ENCODE measurements at places on chromosomes 3 and 15.

DNA sequence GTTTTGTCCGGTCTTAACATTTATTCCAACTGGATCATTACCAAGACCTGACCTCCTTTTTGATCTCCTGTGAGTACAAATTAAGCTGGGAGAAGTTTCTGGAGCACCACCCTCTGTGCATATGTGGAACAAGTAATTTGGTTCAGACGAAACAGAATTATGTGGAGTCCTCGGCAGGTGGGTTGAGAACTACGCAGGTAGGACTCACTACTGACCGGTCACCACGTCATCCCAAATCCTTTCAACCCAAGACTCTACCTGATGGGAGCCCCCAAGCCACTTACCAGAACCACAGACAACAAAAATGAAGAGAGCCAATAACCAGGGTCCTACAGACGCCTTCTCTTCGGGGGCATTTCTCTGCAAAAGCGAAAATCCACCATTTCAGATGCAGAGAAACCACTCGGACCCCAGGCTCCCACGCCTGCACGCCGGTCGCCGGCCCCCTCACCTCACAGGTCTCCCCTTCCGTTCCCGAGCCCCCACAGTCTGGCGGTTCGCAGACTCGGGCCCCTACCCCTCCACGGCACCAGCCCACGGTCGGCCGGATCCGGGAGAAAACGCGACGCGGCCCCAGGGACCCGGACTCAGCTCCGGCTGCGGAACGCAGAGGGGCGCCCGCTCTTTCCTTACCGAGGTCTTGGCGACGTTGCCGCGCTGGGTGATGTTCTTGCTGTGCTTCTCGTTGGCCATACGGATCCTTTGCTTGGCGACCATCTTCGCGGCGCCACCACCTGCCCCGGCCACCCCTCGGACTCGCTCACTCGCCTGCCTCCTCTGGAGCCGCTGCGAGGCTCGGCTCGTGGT, 674 bp downstream of the SERP1 start:
- DNase-seq = peak; percentile 18

DNA sequence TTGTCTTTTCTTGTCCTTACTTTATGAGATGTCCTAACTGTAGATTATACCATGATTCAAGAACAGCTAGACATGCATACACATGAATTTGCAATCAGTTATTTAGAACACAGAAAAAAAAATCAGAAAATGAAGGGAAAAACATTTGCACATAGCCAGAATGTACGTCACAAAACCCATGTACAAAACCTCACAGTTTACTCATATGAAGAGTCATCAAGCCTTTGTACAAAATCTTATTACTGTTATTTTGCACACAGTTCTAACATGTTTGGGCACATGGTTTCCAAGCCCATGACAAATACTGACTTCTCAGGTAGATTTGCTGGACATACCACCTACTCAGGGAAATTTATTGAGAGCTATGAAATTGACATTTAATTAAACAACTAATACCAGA, 48.2 kb downstream of the MAP3K13 start:
- DNase-seq = no peak

DNA sequence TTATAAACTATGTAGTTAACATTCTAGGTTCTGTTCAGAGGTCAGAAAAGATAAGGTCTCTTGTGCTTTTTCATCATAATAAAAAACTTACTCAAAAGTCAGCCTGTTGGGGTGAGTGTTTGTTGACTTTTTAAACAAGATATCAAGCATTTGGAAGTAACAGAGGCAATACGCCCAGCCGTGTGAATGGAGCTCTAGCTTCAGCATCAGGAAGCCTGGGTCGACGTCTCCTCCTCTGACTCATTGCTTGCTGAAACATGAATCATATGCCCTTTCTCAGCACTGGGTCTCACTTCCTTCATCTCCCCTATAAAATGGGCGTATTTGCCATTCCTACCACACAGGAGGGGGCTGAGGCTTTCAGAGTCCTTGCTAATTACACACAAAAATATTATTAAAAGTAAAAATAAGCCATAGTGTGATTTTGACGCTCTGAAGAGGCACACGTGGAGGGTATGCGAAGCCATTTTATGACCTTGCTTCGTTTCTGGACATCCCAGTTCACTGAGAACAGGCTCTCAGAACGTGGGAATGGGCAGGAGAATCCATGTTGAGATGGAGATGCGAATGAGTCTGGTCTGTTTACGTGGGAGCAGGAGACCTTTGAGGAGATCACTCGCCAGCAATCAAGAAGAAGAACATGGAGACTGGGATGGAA, 220.8 kb upstream of the TPRG1 start:
- DNase-seq = peak; percentile 75

DNA sequence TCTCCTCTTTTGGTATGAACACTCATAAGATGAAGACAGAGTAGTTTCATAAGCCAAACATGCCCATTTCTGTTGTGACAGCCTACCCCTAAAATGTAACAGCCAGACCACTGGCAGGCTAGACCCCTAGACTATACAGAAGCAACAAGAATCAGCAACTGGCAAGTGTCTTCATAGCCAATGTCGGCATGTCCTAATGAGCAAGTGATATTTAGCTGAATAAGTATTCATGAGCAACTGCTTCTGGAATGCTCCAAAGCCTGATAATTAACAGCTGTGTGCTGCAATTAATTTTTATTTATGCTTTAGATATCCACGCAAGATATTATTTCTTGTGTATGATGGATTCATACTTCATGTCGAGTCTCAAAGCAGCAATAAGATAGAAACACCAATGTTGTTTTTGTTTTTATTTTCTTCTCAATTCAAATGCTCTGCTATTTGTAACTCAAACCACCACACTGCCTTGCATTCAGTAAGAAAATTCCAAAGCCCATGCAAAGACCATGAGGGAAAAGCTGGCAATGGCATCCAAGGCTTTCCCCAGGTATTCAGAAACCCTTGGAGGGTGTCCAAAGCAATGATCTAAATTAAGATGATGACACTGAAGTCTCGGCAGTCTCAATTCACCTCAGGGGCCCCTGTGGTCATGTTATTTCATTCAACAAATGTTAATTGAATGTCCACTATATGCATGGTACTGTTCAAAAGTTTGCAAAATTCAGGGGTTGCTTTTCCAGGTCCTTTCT, 167.7 kb upstream of the NECTIN3 start:
- no peak for DNase-seq

GRCh38 chr3:169112153-169112892, 551.2 kb downstream of the MECOM start:
- DNase-seq = no peak

- no peak for DNase-seq
Measured at GRCh38 chr3:111595232-111595631, at the start of gene ZBED2. Gene ZBED2 (minus strand): TSS chr3:111595346. CDS start chr3:111594201, 1,145 bp downstream.

DNA sequence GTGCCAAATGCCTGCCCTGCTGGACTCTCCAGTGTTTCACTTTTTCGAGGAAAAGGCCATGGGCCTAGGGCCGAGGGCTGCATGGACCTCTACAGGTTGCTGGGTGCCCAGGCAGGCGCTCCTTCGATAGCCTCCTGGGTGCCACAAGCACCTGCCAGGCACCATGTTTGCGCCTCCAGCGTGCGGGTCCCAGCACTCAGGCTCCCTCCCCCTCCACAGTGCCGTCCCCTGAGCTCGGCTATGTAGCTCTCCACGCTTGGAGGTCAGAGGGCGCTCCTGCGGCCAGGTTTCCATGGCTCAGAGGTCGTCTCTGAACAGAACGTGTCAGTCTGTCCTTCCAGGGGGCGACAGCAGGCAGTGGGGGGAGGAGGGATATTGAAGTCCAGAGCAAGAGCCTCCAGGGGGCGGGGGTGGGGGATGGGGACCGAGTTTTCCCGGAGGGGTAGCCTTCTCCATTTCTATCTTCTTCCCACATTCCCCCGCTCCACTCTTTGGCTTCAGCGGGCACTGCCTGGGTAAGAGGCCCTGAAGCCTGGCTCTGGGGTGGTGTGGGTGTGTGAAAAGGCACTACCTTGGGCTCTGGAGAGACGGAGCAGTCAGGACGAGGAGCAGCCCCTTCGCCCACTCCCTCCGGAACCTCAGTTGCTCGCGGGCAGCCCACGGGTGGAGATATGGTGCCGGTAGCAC, 3.6 kb downstream of the ONECUT1 start:
- DNase-seq = no peak

DNA sequence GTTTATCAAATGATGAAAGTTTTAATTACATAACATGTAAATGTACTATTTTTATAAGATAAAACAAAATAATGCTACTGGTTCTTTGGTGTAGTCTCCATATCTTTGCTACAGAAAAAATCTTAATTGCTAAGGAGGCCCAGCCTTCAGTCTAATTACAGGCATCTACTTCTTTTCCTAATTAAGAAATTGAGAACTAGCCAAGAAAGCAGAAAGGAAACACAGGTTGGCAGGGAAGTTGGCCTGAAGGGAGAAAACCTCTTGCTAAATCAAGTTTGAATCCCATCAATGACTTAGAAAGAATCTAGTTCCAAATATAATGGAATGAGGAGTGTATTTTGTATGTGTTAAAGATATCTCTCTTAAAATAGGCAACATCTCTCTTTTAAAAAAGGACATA, 212.4 kb upstream of the ARL6 start:
- DNase-seq = no peak

GRCh38 chr3:171878461-171879225, 35.5 kb downstream of the TMEM212 start:
- no peak for DNase-seq

GRCh38 chr3:149586871-149587270, 71.0 kb downstream of the WWTR1 start:
- peak; percentile 87 for DNase-seq

DNA sequence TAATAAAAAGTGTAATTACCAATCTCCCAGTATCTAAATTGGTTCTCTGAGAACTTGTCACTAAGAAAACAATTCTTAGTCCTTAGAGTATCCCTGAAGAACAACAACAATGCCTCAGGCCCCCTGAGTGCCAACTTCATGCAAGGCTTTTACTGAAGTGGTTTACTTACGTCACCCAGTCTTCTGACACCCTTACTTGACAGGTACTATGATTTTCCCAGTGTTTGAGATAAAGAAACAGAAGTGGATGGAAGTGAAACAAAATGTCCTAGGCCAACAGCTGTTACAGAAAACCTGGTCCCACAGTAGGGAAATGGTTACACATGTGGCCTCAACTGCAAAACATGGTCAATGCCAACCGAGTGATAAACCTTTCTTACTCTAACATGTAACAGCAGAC, 331.1 kb downstream of the FOXP1 start:
- DNase-seq = no peak

DNA sequence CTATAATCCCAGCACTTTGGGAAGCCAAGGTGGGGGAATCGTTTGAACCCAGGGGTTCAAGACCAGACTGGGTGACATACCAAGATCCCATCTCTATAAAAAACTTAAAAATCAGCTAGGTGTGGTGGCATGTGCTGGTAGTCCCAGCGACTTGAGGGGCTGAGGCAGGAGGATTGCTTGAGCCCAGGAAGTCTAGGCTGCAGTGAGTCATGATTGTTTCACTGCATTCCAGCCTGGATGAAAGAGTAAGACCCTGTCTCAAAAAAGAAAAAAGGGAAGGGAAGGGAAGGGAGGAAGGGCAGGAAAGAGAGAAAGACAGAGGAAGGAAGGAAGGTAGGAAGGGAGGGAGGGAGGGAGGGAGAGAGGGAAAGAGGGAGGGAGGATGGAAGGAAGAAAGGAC, 133.7 kb upstream of the LRRN1 start:
- DNase-seq = no peak

GRCh38 chr3:187639927-187640568, 30.1 kb downstream of the SST start:
- no peak for DNase-seq

DNA sequence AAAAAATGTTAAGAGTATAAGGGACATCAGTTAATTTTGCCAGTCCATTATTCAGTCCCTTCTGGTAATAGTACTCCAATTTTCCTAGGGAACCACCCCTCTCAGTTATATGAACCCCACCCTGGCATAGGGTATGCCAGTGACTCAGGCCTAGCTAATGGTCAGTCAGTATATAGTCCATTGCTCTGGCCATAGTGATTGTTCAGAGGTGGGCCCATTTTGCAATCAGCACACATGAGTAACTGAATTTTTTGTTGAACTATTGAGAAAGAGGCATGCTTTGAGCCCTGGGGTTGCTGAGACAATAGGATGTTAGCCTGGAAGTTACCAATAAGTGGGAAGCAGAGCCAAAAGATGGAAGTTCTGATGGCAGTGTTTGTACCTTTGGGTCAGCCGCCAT, 4.1 kb downstream of the LRCH3 start:
- DNase-seq = no peak

GRCh38 chr15:27422997-27423396, 452.0 kb downstream of the GABRG3 start:
- peak; percentile 26 for DNase-seq

- DNase-seq = no peak
Measured at GRCh38 chr3:5112043-5112442, 10.0 kb upstream of the ARL8B start.

GRCh38 chr15:57819646-57820045, 113.1 kb downstream of the POLR2M start:
- DNase-seq = no peak

- DNase-seq = no peak
Measured at GRCh38 chr3:180870008-180870699, 42.3 kb upstream of the FXR1 start.

DNA sequence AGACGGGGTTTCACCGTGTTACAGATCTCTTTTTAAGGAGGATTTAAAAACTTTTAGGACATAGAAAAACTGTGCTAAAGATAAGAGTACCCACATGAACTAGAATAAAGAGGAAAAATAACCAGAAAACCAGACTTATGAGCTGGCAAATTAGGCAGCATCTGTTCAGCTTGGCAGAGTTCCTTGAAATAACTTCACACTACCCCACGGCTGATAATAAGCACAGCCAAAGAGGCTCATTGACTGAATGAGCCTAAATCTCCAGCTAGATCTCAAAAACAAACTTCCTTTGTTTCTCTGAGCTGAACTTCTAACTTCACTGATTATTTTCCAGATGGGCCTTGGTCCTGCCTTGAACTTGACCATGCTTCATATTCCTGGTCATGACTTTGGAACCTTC, 26.7 kb upstream of the PIK3R4 start:
- DNase-seq = no peak

- no peak for DNase-seq
Measured at GRCh38 chr15:33188641-33189257, 5.8 kb downstream of the FMN1 start.

- no peak for DNase-seq
Measured at GRCh38 chr3:136891934-136892855, 30.2 kb downstream of the NCK1 start.

- no peak for DNase-seq
Measured at GRCh38 chr15:47582233-47582632, 135.1 kb upstream of the SEMA6D start.

DNA sequence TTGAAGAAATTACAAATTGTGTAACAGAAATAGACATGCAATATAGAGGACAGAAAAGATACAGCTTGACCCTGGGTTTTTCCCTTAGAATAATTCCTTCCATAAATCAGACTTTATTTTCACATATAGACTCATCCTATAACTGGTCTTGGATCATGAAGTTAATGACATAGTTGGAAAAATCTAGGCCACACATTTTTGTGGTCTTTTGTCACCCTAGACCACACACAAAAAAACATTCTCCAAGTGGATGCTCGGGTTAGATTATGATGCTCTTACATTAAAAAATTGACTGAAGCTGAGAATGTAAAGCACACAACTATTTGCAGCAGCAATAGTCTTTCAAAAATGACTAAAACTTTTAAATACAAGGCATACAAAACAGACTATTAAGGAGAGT, 7.5 kb upstream of the PLA2G4D start:
- no peak for DNase-seq

GRCh38 chr3:145898487-145898886, 262.5 kb downstream of the PLOD2 start:
- no peak for DNase-seq

- DNase-seq = no peak
Measured at GRCh38 chr15:61151791-61152190, 77.3 kb downstream of the RORA start.

GRCh38 chr15:39281094-39281493, 299.8 kb upstream of the THBS1 start:
- no peak for DNase-seq
